ENCODE measurements at places on chromosomes 6 and 20.

- no peak for DNase-seq
Measured at GRCh38 chr6:73537677-73538076, 16.8 kb upstream of the EEF1A1 start.

DNA sequence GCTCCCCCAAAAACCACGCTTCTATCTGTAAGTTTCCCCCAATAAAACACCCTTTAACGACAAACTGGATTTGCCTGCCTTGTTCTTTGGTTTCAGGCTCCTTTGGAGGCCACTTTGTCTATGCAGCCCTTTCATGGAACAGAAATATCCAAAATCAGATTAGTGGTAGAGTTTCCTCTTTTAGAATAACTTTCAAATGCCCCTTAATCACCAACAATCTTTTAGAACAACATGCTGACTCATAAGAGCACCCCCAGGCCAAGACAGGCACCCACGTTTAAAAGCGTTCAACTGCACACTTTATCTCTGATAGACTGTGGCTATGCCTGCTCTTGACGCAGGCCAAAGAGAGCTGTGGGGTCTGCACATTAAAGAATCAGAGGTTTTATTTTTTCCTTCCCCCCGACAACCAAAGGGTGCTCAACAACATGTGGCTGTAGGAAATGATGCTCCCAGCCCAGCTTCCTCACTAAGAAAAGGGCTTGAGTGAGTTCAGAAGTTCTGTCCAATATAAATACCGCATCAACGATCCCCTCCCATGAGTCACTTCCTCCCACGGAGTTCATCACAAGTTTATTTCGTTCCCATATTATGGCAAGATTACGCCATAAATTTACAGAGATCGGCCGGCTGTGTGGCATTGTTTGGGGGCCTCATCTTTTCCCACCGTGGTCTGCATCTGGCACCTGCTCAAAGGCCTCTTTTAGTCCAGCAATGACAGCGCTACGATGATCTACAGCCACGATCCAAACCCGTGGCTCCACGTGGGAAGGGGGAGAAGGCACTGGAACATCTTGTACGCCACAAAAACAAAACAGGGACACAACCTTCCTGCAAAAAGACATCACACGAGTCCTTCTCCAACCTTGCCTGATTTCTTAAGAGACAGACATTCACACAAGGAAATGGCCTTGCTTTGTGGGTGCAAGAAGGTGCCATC lies 88.8 kb upstream of the NFATC2 start:
- DNase-seq = no peak

- DNase-seq = no peak
Measured at GRCh38 chr20:63855363-63856097, 5.8 kb upstream of the ABHD16B start.

GRCh38 chr6:160226118-160226591 lies 32.5 kb downstream of the SLC22A2 start:
- DNase-seq = no peak

DNA sequence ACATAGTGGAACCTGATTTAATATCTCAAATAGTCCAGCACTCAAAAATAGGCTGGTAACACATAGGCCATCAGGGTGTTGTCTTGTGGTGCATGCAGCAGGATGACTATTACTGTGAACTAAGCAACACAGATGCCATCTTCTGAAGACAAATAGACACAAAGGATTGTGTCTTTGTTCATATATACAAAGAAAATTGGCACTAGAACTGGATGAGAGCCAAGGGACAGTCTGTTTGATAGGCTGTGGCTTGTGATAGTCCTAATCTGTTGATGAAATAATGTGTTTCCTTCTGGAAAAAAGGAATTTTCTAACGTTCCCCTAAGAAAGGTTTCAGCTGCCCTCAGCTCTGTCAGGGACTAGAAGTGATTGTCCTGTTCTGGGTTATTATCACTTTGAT lies 129.8 kb downstream of the TPBG start:
- no peak for DNase-seq

GRCh38 chr6:146312608-146313007 lies 231.0 kb upstream of the RAB32 start:
- DNase-seq = no peak

DNA sequence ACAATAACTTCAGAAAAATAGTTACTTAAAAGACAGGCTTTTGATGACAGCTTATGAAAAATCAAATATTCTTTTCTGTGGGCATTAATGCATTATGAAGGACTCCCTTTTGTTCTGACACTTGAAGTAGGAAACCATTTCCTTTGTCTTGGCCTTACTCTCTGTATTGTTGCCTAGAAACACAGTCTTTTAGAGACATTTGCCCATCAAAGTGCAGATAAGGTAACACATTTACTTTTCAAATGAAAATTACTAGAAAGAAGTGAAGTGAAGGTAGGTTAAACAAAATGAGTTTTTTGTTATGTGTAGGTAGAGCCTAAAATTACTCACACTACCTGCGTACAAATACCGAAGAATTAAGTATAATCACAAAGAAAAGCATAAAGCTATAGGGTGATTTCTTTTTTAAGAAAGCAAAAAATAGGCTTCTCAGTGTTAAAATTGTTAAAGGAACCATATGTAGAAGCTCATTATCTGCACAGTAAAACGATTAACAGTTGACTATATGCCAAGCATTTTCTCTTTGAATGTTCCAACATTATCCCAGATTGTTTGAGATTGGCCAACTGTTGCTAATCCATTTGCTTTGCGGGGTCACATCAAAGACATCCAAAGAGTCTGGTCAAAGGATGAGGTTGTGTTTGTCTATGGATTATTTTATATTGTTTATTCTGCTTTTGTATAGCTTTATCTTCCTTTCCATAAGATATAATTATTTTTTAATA lies 542.0 kb upstream of the RNF217 start:
- DNase-seq = no peak

- DNase-seq = no peak
Measured at GRCh38 chr6:56328728-56329090, 81.3 kb upstream of the COL21A1 start.

- DNase-seq = no peak
Measured at GRCh38 chr6:88483424-88483823, 317.3 kb upstream of the CNR1 start.

DNA sequence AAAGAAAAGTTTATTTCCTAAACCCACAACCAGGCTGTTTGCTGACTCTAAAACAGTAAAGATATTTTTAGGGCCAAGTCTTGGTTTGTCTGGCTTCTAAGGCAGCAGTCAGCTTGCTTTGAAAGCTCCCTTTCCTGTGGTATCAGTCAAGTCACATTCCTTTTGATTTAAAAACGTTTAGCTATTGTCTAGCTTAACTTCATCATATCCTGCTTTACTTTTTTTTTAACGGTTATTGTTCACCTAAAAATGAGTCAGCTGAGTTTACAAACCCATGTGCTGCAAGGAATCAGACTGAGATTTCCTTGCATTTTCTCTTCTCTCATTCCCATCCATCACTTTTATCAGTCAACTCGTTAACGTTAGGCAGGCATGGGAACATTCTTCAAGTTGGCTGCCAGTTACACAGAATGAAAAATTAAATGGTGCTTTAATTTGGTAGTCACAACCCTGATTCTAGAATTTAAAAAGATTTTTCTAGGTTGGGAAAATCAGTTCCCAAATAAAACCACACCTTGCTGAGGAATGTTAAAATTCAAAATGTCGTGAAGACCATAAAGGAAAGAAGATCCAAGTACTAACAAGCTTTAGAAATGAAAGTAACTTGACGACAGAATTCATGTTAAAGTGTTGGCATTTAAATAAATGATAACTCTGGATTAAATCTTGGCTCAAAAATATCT lies 45.9 kb downstream of the ELOVL5 start:
- DNase-seq = no peak

- DNase-seq = no peak
Measured at GRCh38 chr6:19137505-19137904, 699.7 kb upstream of the ID4 start.

DNA sequence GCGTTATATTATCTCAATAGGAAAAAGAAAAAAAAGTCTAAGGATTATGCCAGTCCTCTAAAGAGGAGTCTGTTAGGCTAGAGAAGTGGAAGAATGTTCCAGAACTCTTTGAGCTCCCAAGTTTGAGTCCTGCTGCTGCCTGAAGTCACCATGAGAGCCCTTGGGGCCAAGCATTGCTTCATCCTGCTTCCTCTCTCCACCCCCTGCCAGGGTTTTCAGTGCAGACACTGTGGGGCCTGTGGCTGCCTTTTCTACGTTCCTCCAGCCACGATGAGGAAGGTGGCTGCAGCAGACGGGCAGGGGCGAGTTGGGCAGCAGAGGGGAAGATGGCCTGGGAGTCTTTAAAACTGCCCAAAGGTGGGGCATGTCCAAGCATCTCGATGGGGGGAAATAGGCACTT lies 214.4 kb upstream of the KCNG1 start:
- DNase-seq = no peak

- peak; percentile 97 for DNase-seq
Measured at GRCh38 chr20:35174458-35175216, 2.8 kb downstream of the PROCR start.

GRCh38 chr6:108164815-108165706 lies 761 bp upstream of the NR2E1 start:
- DNase-seq = no peak

DNA sequence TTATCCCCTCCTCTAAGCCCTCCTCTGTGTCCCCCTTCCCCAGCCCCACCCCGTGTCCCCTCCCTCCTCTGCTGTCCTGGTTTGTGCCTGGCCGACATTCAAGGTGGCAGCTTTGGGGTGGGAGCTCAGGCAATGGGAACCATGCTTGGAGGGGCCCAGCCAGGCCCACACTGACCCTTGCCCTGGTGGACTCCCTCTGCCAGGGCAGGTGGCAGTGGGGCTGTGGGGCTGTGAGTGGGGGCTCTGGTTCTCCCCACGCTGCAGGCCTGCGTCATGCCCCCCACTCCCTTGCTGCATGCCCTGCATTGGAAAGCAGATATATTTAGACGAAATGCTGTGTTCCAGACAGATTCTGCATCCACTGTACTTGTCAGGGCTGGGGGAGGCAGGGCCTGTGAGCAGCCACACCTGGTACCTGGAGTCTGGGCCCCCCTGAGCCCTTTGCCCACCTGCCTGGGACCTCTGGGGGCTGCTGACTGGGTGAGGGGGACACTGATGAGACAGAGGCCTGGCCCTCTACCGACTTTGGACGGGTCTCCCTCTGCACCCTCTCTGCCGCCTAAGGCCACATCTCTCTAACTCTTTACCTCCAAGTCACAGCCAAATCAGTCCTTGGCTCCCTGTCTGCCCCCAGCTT lies 14.2 kb downstream of the DLGAP4 start:
- DNase-seq = no peak

GRCh38 chr6:169865346-169866139 lies 114.1 kb downstream of the ERMARD start:
- DNase-seq = no peak

DNA sequence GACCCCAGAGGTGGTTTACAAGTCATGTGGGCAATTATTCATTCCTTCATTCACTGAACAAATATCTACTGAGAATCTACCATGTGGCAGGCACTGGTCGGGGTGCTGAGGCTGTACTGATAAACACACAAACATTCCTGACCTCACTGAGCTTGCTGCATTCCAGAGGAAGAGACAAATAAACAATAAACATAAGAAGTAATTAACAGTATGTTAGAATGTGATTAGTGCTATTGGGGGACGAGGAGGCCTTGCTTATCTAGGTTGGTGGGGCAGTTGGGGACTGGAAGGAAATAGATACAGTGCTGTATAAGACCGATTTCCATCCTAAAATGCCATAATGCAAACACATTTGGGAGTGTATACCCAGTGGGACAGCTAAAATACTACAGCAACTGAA lies 44.1 kb downstream of the MAK start:
- no peak for DNase-seq

- DNase-seq = no peak
Measured at GRCh38 chr6:87799651-87800050, 97.6 kb upstream of the AKIRIN2 start.

- DNase-seq = peak; percentile 54
Measured at GRCh38 chr6:34791164-34791700, 651 bp upstream of the BLTP3A start.

- no peak for DNase-seq
Measured at GRCh38 chr6:145309842-145310535, 425.3 kb downstream of the EPM2A start.

DNA sequence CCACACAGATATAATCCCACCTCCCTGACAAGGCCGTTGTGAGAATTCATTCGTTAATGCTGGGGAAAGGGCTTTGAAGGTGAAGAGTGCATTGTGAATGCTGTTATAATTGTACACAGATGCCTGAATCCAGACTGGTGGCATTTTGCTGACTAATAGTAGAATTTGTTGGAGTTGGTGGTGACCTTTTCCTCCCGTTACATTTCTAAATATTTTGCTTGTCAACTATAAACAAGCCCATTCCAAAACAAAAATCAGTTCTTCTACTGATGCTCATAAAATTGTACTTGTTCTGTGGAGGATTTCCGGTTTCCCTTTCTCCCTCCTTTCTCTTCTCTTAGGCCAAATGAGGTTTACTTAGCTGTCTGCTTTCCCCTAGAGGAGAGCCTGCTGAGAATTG lies 253.1 kb upstream of the SUPT3H start:
- no peak for DNase-seq

GRCh38 chr6:166300357-166300987 lies 7.7 kb downstream of the PRR18 start:
- no peak for DNase-seq

GRCh38 chr6:82882363-82883023 lies 183.1 kb downstream of the UBE3D start:
- DNase-seq = no peak

GRCh38 chr6:142008016-142008735 lies 124.5 kb upstream of the GJE1 start:
- no peak for DNase-seq

GRCh38 chr6:14320332-14320731 lies 202.8 kb downstream of the CD83 start:
- DNase-seq = no peak

- no peak for DNase-seq
Measured at GRCh38 chr6:12208190-12208589, 82.0 kb upstream of the EDN1 start.
